ENCODE measurements at places on chromosomes 16 and 17. TPM values are rescaled to one million over a fixed set of nuclear protein-coding genes. Genes with fewer than 3 reads are reported as not detected.

GRCh38 chr17:43982171-43982570, 22.3 kb upstream of the NAGS start:
- no peak for DNase-seq
- no peaks in the 10 kb centered on the region for H3K36me3 ChIP-seq
- no peak overlapping the region for H3K27ac ChIP-seq
- H3K27me3 ChIP-seq, result peaks cover 65% of the 10 kb centered on the region
- H3K4me3 ChIP-seq, result no peak overlapping the region
- peaks cover 12% of the 10 kb centered on the region for H3K4me1 ChIP-seq

DNA sequence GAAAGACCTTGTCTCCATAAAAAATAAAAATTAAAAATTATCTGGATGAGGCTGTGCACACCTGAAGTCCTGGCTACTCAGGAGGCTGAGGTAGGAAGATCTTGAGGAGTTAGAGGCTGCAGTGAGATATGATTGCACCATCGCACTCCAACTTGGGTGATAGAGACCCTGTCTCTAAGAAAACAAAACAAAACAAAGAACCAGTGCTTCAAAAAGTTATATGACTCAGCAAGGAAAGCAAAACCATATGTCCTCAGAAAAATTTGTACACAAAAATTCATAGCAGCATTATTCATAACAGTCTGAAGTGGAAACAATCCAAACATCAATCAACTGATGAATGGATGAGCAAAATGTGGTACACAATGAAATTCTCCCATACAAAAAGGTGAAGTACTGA, 48.9 kb downstream of the SLFN5 start:
- no peak overlapping the region for H3K27ac ChIP-seq
- DNase-seq, result no peak
- no peaks in the 10 kb centered on the region for H3K36me3 ChIP-seq
- H3K4me3 ChIP-seq, result no peak overlapping the region

Gene UMOD
- total RNA-seq, result not detected

Gene CNGB1
- 0.04 TPM for total RNA-seq

GRCh38 chr17:14004927-14005620, 64.2 kb upstream of the COX10 start:
- no peak overlapping the region for H3K27ac ChIP-seq
- no peaks in the 10 kb centered on the region for H3K4me1 ChIP-seq
- H3K4me3 ChIP-seq, result no peak overlapping the region
- no peaks in the 10 kb centered on the region for H3K36me3 ChIP-seq
- no peaks in the 10 kb centered on the region for H3K27me3 ChIP-seq

Gene SEPTIN1
- 0.18 TPM for total RNA-seq

- H3K4me1 ChIP-seq, result peaks cover 5% of the 10 kb centered on the region
- no peak overlapping the region for H3K4me3 ChIP-seq
- H3K27me3 ChIP-seq, result peaks cover 90% of the 10 kb centered on the region
- DNase-seq, result no peak
- no peak overlapping the region for H3K27ac ChIP-seq
These were observed 3.2 kb downstream of the FOXC2 start for GRCh38 chr16:86569701-86570447.

- H3K4me1 ChIP-seq, result no peaks in the 10 kb centered on the region
- H3K36me3 ChIP-seq, result no peaks in the 10 kb centered on the region
- peaks cover 4% of the 10 kb centered on the region for H3K27me3 ChIP-seq
- no peak for DNase-seq
- H3K4me3 ChIP-seq, result no peak overlapping the region
These were observed 1.4 kb upstream of the ST6GALNAC1 start for GRCh38 chr17:76644995-76645394.

Gene ATP2C2
- 0.13 TPM for total RNA-seq

GRCh38 chr17:42682722-42683403, 532 bp downstream of the CNTNAP1 start:
- peaks cover 66% of the 10 kb centered on the region for H3K27me3 ChIP-seq
- H3K4me1 ChIP-seq, result peaks cover 59% of the 10 kb centered on the region
- H3K27ac ChIP-seq, result peak overlapping the region; percentile 82

GRCh38 chr17:50177983-50178834, 12.4 kb downstream of the SGCA start:
- peaks cover 76% of the 10 kb centered on the region for H3K4me1 ChIP-seq
- no peak overlapping the region for H3K4me3 ChIP-seq
- no peaks in the 10 kb centered on the region for H3K27me3 ChIP-seq
- peak overlapping the region; percentile 90 for H3K27ac ChIP-seq
- DNase-seq, result peak; percentile 92

GRCh38 chr17:27404676-27405075, 51.6 kb upstream of the KSR1 start:
- H3K36me3 ChIP-seq, result no peaks in the 10 kb centered on the region
- H3K4me1 ChIP-seq, result peaks cover 20% of the 10 kb centered on the region
- no peak overlapping the region for H3K4me3 ChIP-seq
- no peaks in the 10 kb centered on the region for H3K27me3 ChIP-seq
- DNase-seq, result no peak
- no peak overlapping the region for H3K27ac ChIP-seq

Gene USP43
- 0.49 TPM for total RNA-seq

Gene CCL15
- total RNA-seq, result not detected

DNA sequence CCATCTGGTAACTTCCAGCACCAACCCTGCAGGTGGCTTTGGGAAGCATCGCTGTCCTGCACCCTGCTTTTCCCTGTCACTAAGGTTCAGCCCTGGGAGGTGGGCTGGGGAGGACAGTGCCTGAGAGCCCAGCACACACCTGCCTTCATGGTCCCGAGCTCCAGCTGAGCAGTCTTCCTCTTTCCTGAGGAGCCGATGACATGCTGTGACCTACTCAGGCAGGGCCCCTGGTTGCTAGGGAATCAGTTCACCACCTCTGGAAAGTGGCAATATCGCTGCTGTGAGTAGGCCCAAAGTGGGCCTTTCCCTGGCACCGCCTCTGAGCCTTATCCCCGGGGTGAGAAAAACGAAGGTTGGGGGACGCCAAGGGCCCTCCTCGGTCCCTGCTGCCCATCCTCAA, 17.9 kb downstream of the ST3GAL2 start:
- no peaks in the 10 kb centered on the region for H3K27me3 ChIP-seq
- no peak overlapping the region for H3K27ac ChIP-seq
- no peak for DNase-seq
- H3K4me1 ChIP-seq, result peaks cover 32% of the 10 kb centered on the region
- H3K4me3 ChIP-seq, result no peak overlapping the region

- no peak for DNase-seq
- H3K36me3 ChIP-seq, result no peaks in the 10 kb centered on the region
- H3K4me3 ChIP-seq, result no peak overlapping the region
- peaks cover 5% of the 10 kb centered on the region for H3K4me1 ChIP-seq
- H3K27ac ChIP-seq, result no peak overlapping the region
These were observed 199.4 kb downstream of the RBFOX3 start for GRCh38 chr17:79411419-79411818.

GRCh38 chr17:19507775-19508576, 25.7 kb upstream of the SLC47A1 start:
- no peaks in the 10 kb centered on the region for H3K27me3 ChIP-seq
- DNase-seq, result peak; percentile 98
- peaks cover 3% of the 10 kb centered on the region for H3K4me1 ChIP-seq

Gene TMC8
- 1.2 TPM for total RNA-seq

DNA sequence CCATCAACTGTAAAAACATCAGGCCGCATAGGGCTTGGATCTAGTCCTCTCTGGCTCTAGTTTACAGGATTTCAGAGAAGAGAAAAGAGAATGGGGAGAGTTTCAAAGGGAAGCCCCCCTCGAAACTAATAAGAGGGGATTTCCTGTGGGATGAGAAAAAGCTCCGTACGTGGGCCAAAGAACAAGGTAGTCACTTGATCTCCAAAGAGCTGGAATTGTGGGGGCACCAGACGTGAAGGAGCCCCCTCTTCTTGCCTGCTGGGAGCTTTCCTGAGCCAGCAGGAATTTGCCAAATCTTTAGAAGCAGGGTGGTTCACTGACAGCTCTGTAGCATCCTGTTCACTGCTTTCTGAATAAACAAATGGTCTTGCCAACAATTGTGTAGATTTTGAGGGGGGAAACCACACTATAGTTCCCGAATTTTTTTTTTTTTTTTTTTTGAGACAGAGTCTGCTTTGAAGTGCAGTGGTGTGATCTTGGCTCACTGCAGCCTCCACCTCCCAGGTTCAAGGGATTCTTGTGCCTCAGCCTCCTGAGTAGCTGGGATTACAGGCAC, 7.0 kb upstream of the TMIGD1 start:
- no peaks in the 10 kb centered on the region for H3K36me3 ChIP-seq
- no peaks in the 10 kb centered on the region for H3K27me3 ChIP-seq
- peak overlapping the region; percentile 52 for H3K27ac ChIP-seq
- peaks cover 3% of the 10 kb centered on the region for H3K4me1 ChIP-seq
- no peak overlapping the region for H3K4me3 ChIP-seq

- no peaks in the 10 kb centered on the region for H3K4me1 ChIP-seq
- H3K4me3 ChIP-seq, result no peak overlapping the region
- no peak for DNase-seq
- peaks cover 16% of the 10 kb centered on the region for H3K36me3 ChIP-seq
- no peaks in the 10 kb centered on the region for H3K27me3 ChIP-seq
These were observed 11.9 kb downstream of the ITFG1 start for GRCh38 chr16:47448830-47449575.
